Suppressor macrophage (primary cell): ENCODE measurements at places on chromosomes 2 and 18.

- no peak for DNase-seq
Observed at GRCh38 chr2:107730898-107731297, 95.8 kb upstream of the RGPD4 start.

- DNase-seq: no peak
Observed at GRCh38 chr2:47127862-47128543, 27.1 kb downstream of the STPG4 start.

DNA sequence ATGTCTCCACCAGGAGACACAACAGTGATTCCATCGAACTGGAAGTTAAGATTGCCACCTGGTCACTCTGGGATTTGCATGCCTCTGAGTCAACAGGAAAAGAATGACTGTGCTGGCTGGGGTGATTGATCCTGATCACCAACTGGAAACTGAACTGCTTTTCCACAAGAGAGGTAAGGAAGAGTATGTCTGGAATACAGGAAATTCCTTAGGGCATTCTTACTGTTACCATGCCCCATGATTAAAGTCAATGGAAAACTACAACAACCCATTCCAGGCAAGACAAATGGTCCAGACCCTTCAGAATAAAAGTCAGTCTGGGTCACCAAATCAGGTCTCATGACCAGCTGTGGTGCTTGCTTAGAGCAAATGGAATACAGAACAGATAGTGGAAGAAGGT, 12.0 kb upstream of the DDX1 start:
- no peak for DNase-seq

- DNase-seq: peak; percentile 43
Observed at GRCh38 chr2:190679813-190680591, 31.1 kb downstream of the NAB1 start.

DNA sequence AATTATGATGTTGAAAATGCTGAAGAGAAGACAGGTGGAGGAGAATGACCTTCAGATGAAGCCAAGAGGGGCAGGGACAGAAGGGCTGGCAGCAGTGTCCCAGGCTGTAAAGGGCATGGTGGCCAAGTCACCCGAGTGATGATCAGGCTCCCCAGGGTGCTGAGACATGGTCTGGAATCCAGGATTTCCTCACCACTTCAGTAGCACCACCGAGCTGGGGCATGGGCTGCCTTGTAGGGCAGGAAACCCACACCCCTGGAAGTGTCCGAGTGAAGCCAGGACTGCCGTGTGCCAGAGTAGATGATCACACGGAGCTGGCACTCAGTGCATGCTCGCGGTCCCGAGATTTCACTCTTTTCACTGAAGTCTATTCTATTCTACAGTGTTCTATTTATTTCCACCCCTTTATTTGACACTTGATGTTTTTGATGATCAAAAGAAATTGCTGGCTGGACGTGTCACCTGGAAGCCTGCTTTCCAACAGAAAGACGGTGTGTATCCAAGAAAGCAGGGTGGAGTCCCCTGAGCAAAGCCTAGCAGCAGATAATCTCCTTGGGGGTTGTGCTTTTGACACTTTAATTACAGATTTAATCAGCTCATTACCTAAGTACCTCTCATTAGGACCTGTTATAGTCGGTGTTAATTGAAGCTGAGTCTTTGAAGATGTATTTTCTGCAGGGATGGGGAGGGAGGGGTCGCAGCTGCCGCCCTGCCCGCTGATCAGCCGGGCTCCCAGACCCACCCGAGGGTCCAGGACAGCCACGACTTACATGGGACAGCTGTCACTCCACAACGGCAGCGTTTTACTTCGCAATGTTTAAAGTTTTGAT, 92.3 kb downstream of the SEPTIN10 start:
- no peak for DNase-seq

GRCh38 chr2:104866883-104867812, 13.2 kb downstream of the POU3F3 start:
- no peak for DNase-seq

DNA sequence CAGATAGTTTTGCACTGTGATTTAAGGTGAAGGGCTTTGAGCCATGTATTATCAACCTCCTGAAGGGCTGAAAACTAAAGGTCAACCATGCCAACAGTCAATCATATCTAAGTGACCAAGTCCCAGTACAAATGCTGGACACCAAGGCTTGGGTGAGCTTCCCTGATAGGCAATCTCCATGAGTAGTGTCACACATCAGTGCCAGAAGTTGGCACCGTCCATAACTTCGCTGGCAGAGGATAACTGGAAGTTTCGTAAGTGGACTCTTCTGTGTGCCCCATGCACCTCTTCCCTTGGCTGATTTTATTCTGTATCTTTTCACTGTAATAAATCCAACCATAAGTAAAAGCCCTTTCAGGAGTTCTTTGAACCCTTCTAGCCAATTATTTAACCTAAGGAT, 13.2 kb downstream of the REV1 start:
- no peak for DNase-seq

- DNase-seq: no peak
Observed at GRCh38 chr18:45317948-45318640, 297.2 kb upstream of the SLC14A2 start.

DNA sequence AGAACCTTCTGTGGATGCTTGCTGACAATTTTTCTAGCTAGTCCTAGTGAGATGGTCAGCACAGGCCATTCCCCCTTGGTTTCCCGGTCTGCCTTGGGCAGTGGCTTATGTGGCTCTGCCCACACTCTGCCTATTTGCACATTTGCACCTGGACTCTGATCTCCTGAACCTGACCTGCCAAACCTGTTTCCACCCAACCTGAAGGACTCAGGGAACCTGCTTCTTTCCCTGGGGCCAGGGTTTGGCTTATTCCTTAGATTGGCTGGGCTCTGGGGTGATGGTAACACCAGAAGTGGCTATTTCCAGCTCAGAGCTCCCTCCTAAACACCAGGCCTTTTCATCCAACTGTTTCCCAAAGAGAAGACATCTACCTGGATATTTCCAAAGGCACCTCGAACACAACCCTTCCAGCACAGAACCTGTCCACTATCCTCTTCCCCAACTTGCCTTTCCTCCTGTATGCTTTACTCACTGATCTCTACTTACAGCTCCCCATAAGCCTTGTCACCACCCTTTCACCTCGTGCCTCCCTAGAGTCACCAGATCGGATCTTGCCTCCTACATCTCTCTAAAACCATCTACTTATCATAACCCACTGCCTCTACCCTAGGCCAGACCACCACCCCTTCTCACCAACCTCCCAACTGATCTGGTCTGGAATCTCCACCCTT, 5.8 kb upstream of the MTA3 start:
- DNase-seq: no peak
